Esophagus mucosa (tissue), 1 donor: ENCODE measurements at places on chromosomes 1 and 21. TPM values are rescaled to one million over a fixed set of nuclear protein-coding genes. Genes with fewer than 3 reads are reported as not detected.

The TUFT1 gene
- total RNA-seq: 36.6 TPM

The MAP10 gene
- 0.72 TPM for total RNA-seq

The ABL2 gene
- total RNA-seq: 6.2 TPM

The FAM167B gene
- total RNA-seq: 1.5 TPM

The EXTL1 gene
- not detected for total RNA-seq

The OR2T2 gene
- not detected for total RNA-seq

The FAM110D gene
- total RNA-seq: 0.68 TPM

The CCDC185 gene
- total RNA-seq: 0.24 TPM
